T follicular helper cell (primary cell): ENCODE measurements at places on chromosomes 7 and 10.

- DNase-seq, result no peak
Measured at GRCh38 chr7:81688622-81689411, 81.0 kb downstream of the HGF start.

- DNase-seq, result no peak
Measured at GRCh38 chr7:8303904-8304528, 42.0 kb upstream of the ICA1 start.

GRCh38 chr7:47102331-47102841 is 479.5 kb downstream of the TNS3 start:
- DNase-seq, result no peak

- DNase-seq, result no peak
Measured at GRCh38 chr10:83272666-83273434, 866.5 kb upstream of the GHITM start.

- no peak for DNase-seq
Measured at GRCh38 chr7:158613481-158613880, 25.9 kb upstream of the PTPRN2 start.

- DNase-seq, result no peak
Measured at GRCh38 chr10:78604286-78604685, 464.5 kb upstream of the ZMIZ1 start.

GRCh38 chr10:36191009-36191408 is 548.9 kb upstream of the FZD8 start:
- no peak for DNase-seq

- DNase-seq, result no peak
Measured at GRCh38 chr10:132908621-132909295, 33.6 kb downstream of the CFAP46 start.

GRCh38 chr7:158706273-158706704 is 1.7 kb upstream of the NCAPG2 start:
- no peak for DNase-seq

GRCh38 chr10:125148528-125148927 is 11.8 kb downstream of the CTBP2 start:
- no peak for DNase-seq

- DNase-seq, result no peak
Measured at GRCh38 chr10:118586911-118587310, 8.5 kb downstream of the PRLHR start.

DNA sequence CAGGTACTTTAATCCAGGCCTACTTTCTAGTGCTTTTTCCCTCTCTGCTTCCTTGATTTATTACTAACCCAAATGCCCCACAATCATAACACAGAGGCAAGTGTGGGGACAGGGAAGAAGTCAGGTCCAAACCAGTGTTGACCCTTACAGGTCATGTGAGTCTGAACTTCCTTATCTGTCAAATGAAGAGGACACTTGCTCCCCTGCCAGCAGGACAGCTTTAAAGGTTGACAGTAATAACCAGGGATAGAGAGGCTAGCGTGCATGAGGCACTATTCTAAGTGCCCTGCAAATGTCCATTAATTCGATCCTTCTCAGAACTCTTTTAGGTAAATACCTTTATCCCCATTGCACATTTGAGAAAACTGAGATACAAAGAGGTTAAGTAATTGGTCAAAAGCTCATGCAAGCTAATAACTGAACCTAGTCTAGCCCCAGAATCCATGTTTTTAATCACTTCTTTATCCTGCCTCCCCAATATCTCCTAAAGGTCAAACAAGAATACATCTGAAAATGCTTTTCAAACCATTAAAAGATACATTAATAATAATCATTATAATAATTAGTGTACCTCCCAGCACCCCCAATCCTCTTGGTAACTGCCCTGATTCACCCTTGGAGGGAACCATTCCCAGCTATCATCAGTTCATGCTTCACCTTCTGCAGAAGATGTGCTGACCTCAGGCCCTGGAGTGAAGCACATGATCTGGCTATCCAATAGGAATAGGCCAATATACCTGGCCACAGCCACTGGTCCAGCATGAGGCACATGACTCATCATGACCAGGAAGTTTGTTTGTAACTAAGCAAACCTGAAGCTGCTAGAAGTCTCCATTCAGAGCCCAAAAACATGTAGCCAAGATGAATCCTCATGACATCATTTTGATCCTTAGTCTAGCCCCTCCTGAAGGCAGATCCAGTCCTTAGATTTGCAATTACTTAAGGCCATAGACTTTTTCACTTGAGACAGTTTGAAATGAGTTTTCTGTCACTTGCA is 40.7 kb downstream of the SGMS1 start:
- no peak for DNase-seq

DNA sequence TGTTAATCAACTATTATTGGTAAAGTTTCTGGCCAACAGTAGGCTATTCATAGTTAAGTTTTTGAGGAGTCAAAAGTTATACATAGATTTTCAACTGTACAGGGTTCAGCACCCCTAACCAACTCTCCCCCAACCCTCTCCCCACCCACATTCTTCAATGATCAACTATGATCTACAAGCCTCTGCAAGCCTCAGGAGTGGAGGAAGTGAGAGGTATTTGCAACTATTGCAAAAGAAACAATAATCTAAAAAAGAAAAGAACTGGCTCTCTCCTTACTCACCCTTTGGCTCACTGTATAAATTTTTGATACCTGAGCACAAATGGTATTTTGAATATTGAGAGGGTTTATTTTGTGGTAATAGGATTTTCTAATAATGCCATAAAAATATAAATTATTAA is 179.8 kb downstream of the IPMK start:
- DNase-seq, result no peak

GRCh38 chr7:974820-975681 is at the start of gene COX19:
TSS of gene COX19 (minus strand) at chr7:975549. CDS start at chr7:975509, 40 bp downstream.
- peak; percentile 85 for DNase-seq

DNA sequence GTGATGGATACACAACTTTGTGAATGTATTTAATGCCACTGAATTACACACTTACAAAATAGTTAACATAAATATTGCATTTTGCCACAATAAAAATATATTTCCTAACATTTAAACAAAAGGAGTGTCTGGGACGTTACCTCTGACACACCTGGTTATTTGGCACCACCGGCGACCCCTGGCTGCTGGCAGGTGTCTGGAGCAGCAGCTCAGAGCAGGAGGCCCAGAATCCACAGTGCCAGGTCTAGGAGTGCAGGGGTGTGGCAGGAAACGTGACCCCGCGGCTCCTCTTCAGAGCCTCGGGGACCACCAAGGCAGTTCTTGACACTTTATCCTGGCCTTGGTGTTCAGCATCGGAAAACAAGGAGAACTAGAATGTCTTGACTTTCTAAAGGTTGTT is 46.3 kb downstream of the MGMT start:
- DNase-seq, result no peak

GRCh38 chr7:87627634-87627994 is 584 bp upstream of the RUNDC3B start:
- DNase-seq, result no peak

GRCh38 chr10:52740913-52741675 is 31.5 kb downstream of the MBL2 start:
- no peak for DNase-seq

DNA sequence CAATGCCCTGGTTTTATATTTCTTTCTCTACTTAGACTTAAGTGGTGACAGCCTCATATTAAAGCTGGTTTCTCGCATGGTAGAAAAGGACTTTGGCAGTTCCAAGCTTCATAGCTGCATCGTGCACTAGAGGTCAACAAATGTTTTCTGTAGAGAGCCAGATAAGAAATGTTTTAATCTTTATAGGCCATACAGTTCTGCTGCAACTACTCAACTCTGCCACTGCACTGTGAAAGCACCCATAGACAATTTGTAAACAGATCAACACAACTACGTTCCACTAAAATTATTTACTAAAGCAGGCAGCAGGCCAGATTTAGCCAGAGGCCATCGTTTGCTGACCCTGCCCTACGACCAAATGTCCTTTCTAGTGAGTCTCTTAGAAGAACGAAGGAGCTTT is 36.7 kb downstream of the CSGALNACT2 start:
- DNase-seq, result no peak

- no peak for DNase-seq
Measured at GRCh38 chr10:110233846-110234245, 26.4 kb downstream of the MXI1 start.

DNA sequence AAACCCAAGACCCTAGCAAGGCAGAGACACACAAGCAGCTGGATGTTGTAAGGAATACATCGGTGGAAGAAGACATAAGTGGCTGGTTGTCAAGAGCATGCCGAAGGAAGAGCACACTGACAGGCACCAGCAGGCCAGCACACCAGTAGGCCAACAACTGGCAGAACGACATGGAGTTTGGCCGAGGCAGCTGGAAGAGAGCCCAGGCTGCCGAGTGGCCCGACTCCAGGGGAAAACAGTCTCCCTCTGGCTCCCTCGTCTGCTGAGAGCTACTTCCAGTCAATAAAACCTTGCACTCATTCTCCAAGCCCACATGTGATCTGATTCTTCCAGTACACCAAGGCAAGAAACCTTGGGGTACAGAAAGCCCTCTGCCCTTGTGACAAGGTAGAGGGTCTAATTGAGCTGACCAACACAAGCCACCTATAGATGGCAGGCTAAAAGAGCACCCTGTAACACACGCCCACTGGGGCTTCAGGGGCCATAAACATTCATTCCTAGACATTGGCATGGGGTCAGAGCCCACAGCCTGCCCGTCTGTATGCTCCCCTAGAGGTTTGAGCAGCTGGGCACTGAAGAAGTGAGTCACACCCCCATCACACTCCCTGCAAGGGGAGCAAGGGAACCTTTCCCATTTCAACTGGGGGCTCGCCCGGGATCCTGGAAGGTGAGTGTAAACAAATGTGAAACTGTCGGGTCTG is 14.7 kb upstream of the TNS3 start:
- DNase-seq, result no peak

DNA sequence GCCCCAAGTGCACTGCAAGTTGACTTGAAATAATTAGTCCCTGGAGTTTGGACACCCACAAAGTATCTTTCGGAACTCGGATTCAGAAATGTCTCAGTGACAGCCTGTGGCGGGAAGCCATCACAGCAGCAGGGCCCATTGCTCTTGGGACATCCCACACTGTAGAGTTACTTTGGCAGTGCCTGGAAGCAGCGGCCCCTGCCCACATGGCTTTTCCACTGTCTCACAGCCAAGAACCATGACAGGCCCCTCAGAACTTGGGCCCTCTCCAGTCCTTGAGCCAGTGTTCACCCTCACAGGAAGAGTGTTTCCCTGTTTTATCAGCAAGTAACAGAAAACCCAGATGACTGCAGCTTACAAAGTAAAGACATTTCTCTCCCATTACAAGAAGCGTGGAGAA is 477.0 kb upstream of the GALNT17 start:
- no peak for DNase-seq

GRCh38 chr10:81303656-81304055 is 571.3 kb upstream of the NRG3 start:
- no peak for DNase-seq

DNA sequence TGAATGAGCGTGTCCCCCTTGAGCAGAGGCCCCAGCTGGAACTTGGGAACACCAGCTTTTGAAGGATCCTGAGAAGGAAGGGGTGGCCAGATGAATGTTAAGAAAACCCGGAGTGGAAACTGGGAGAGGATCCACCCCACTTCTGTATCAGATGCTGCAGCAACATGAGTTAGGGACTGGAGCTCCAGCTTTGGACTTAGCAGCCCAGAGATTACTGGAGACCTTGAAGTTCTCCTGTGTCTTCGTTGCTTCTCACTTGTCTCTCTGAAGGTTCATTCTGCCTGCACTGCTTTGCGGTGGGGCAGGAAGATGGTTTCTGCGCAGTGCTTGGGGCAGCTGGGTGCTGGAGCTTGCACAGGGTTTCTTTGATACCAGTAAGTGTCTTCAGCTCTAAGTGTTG is 9.3 kb downstream of the TMEM248 start:
- no peak for DNase-seq

GRCh38 chr7:8387551-8388256 is 45.7 kb upstream of the NXPH1 start:
- DNase-seq, result no peak

- DNase-seq, result no peak
Measured at GRCh38 chr7:23852135-23852534, 142.1 kb downstream of the STK31 start.

GRCh38 chr7:126150278-126150958 is 1102.3 kb downstream of the GRM8 start:
- DNase-seq, result no peak

- no peak for DNase-seq
Measured at GRCh38 chr7:83550100-83550499, 98.8 kb downstream of the SEMA3E start.

DNA sequence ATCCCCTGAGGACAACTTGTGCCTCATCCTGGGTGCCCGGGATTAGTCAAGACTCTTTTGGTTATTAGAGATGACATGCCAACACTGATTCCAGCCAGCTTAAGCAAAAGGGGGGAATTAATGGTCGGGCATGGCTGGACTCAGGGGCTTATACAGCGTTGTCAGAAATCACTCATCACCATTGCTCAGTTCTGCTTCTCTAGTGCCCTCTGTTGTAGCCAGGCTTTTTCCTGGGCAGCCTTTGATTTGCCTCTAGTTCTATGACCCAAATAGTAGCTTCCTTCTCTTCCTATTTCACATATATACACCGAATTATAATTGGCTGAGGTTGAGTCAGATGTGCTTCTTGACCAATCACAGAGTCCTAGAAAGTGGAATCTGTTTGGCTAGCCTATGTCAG is 192.0 kb upstream of the HABP2 start:
- no peak for DNase-seq

GRCh38 chr10:29709484-29710002 is 74.8 kb upstream of the SVIL start:
- DNase-seq, result no peak

- DNase-seq, result no peak
Measured at GRCh38 chr10:69655124-69655867, 25.2 kb downstream of the FAM241B start.

- no peak for DNase-seq
Measured at GRCh38 chr10:119643306-119644204, 7.6 kb upstream of the BAG3 start.

DNA sequence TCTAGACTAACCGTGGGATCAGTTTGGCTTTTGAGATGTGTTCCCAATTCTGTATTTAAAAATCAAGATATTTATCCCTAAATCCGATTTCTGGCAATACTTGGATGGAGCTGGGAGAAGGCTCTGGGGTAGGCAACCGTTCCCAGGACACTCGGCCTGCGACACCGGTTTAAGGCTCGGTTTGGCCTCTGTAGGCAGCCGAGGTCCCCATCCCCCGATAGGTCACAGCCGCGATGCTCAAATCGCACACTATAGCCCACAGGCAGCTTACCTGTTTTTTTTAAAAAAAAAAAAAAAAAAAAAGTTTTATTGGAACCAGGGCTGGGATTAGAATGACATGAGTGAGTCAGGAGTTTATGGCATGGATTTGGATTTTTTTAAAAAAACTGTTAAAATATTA is 729 bp upstream of the TAF3 start:
- DNase-seq, result no peak
